ENCODE measurements at places on chromosomes 3 and 15.

DNA sequence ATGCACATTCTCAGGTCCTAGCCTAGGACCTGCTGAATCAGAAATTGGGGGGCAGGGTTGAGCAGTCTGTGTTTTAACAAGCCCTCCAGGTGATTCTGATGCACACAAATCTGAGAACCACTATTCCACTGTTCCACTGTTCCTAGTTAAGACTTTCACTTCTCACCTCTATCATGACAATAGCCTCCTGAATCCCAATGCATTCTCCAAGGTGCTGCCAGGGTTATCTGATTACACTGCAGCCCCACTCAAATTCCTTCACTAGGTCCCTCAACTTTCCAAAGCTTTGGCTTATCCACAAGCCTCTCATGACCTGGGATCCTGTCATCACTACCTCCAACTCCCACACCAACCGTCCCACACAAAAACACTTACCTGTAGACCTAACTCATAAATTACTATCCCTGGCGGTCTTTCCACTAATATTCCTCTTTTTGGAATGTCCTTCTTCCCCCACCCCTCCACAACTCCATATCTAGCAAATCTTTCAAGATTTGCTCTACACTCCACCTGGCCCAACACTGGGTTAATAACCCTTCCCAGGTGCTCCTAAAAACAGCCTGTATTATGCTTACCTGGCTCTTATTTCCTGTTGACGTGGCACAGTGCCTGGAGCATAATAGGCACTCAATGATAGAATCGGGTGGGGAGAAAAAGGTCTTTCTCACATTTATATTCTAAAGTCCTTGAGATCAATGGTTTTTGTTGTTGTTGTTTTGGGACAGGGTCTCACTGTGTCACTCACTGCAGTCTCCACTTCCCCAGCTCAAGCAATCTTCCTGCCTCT, 27.2 kb downstream of the TBL1XR1 start:
- no peak for DNase-seq

DNA sequence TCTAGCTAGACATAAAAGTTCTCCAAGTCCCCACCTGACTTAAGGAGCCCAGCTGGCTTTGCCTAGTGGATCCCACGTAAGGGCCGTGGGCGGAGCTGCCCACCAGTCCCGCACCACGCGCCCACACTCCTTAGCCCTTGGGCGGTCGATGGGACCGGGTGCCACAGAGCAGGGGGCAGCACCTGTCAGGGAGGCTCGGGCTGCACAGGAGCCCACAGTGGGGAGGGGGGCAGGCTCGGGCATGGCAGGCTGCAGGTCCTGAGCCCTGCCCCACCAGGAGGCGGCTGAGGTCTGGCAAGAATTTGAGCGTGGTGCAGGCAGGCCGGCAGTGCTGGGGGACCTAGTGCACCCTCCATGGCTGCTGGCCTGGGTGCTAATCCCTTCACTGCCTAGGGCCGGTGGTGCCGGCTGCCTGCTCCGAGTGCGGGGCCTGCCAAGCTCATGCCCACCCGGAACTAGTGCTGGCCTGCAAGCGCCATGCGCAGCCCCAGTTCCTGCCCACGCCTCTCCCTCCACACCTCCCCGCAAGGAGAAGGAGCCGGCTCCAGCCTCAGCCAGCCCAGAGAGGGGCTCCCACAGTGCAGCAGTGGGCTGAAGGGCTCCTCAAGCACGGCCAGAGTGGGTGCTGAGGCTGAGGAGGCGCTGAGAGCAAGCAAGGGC, 78.7 kb downstream of the SLC6A1 start:
- no peak for DNase-seq

DNA sequence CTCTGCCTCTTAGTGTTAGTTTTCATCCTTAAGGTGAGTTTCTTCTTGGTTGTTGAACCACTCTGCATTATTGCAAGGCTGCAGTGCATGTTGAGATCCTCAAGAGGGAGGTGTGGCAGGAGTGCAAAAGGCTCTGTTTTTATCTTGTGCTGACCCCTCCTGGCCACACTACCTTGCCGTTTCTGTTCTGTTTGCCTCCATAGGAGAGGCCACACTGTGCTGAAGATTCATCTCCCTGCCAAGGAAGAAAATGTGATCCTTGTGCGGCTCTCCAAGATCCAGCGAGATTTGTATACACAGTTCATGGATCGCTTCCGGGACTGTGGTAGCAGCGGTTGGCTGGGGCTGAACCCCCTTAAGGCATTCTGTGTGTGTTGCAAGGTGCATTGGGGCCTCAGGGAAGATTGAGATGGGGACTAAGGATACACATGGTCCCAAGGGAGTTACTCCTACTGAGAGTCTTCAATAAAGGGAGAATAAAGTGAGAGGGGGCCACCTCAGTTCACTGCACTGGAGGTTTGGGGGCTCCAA, 33.0 kb upstream of the TEX264 start:
- DNase-seq = peak; percentile 69

DNA sequence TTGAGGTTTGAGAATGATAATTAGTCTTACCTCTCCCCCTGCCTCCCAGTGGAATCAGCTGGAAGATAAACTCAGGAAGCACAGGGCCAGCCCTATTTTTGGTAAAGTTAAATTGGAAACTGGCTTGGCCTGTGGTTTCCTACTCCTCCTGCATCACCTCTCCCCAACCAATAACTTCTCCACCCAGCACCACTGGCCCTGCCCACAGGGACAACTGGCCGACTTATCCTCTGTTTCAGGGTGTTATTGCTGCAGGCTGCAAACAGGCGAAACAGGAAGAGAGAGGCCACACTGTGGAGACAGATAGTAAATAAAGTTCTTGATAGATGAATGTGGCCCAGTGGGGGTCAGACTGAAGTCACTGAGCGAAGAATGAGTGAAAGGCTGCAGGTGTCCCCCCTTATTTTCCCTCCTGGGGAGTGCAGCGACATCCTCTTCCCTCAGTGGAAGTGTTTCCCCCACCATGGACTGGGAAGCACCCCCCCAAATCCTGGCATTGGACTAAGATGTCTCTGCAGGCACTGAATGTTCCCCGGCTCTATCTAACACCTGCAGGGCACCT, 47.1 kb downstream of the PDIA5 start:
- DNase-seq = peak; percentile 24

DNA sequence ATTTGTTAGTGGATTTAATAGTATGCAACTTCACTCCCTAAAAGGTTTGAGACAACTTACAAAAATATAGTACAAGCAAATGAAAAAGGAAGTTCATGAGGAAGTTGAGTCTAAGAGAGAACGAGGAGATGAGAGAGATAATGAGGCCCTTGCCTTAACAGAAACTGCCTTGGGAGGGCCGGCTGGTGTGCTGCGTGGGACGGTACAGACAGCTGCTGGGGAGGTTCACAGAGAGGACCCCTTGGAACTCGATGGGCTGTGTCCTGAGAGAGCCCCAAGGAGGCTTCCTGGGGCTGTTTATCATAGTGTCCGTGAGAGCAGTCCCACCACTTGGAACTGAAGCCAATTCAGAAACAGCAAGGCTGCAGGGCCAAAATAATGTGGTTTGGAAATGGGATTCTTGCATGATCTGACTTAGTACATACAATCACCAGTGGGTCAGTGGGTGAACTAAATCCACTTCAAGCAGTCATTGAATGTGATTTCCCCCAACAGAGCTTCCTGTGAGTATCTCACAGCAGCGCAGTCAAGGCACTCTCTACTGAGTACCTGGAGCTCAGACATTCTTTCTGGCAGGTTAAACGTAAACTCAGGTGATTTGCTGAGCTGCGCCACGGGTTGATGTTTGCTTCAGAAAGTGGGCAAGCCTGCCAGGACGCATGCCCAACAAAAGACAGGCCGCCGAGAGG, 90.8 kb downstream of the CRTC3 start:
- DNase-seq = peak; percentile 83

DNA sequence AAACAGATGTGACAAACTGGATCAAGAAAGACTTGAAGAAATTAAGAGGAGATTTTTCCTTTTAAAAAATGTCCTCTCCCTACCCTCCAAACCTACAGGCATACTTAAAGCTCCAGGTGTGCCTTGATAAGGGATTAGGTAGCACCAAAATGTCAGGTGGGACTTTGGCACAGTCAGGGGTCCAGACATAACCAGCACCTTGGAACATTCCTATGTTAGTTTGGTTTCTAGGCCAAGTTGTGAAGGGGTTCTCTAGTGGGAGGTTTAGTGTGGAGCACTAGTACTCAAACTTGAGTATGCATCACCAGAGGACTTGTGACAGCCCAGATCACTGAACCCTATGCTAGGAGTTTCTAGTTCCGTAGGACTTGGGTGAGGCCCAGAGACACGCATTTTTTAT, 13.9 kb downstream of the ILDR1 start:
- DNase-seq = no peak

GRCh38 chr3:21624524-21624923, 126.5 kb downstream of the ZNF385D start:
- no peak for DNase-seq

- no peak for DNase-seq
Measured at GRCh38 chr3:129106320-129106719, 15.3 kb downstream of the RAB43 start.

DNA sequence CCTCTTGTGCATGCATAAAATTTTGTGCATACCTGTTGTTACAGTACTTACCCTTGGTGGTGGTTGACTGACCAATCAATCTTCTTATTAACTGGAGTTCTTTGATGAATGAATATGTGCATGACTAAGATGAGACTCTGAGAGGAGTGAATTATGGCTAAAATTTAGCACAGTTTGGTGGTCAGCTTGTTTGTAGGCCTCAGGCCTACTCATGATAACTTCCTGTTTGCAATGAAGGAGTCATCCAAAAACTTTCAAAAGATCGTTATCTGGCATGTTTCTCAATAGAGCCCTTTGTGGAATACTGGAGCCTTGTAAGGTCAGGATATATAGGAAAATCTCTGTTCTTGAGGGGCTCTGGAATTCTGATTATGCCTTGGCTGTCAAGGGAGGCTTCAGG, 66.5 kb downstream of the LEKR1 start:
- no peak for DNase-seq

DNA sequence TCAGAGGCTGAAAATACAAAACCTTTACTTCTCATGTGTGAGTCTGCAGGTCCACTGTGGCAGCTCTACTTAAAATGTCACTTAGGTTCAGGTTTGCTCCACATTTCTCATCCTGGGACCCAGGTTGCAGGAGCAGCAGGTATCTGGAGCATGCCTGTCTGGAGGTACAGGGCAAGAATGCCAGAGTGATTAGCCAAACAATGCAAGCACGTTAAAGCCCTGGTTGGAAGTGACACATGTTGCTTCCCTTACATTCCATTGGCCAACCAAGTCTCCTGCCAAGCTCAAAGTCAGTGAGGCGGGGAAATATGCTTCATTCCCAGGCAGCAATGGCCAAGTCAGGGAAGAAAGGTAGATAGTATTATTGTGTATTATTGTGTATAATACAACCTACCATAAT, 76.8 kb upstream of the ARL6 start:
- no peak for DNase-seq

DNA sequence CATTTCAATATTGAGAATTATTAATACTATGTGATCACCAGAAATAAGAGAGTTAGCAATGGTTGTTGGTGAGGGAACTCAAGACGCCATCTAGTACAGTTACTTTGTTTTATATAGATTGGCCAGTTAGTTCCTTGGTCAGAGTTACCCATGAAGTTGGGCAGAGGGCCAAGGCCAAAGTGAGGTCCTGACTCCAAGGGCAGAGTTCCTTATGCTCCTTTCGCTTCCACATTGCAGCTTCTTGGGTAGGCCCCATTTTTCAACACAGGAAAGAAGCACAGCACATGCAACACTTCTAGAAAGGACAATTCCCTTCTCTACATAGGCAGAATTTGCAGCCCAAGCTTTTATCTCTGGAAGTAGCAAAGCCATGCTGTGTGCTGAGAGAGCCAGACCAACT, 178.6 kb downstream of the KCNAB1 start:
- DNase-seq = no peak

DNA sequence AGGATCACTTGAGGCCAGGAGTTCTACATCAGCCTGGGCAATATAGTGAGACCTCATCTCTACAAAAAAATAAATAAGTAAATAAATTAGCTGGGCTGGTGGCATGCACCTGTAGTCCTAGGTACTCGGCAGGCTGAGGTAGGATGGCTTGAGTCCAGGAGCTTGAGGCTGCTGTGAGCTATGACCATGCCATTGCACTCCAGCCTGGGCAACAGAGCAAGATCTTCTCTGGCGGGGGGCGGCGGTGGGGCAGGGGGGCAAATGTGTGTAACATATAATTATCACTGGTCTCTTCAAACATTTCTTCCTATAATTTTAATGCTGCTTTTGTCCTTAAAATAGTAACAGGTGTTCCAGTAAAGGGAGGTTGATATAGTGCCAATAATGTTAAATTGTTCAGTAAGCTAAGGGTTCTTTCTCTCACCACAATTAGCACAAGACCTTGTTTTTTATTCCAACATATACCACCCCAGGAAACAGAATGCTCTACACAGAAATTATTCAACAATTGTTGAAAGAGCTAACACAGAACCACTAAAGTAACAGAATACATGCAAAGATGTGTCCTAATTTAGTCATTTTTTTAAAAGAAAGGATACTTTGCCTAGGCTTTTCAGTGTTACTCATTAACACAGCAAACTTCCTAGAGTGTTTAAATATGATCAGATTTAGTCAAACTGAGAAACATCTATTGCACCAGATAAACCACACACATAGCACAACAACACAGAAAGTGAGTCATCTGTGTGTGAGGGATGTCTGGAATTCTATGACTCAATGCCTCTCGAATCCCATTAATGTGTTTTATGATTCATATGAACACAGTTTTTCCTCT, 29.1 kb downstream of the ANKRD28 start:
- peak; percentile 10 for DNase-seq

DNA sequence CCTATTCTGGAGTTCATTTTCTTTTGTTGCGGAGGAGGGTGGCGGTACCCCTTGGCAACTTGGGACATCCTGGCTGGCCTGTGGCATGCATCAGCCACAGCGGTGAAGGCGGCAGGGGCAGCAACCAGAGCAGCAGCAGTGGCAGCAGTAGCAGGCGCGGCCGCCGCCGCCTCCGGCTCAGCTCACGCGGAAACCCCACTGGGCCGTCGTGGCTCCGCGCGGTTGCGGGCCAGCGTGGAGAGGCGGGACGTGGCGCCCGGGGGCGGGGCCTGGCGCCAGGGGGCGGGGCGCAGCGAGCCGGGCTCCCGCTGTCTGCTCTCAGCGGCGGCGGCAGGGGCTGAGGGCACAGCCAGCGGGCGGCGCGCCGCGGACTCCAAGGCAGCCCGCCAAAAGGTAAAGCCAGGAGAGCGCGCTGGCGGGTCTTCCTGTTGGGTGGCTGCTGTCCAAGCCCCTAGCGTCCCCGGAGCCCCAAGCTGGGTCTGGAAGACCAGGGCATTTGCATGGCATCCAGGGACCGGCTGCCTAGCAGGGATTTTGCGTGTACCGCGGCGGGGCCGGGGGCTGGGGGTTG, 334.4 kb upstream of the THRB start:
- no peak for DNase-seq

DNA sequence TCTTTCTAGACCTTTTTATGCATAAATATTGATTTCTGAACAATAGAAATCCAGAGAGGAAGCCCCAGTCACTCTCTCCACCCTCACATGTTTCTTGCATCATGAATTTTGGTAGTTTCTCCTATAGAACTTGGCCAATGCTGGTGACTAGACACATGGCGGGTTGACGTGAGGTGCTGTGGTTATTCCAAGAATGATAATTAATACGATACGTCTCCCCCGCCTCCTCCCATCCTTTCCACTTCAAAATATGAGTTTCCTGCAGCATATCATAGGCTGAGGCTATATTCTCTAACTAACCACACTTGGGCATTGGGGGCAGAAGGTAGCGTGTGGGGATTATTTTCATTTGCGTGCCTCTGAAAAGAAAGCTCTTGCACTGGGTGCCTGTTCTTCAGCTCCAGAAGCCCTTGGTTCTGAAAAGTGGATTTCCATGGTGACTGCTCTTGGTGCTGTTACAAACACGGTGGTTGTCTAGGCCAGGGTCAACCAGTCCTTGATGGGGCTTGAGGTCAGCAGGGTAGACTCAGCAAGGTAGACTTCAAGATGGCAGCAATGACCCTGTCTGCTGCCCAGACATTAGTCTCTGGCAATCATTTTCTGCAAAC, 5.3 kb downstream of the TNFSF10 start:
- no peak for DNase-seq

- no peak for DNase-seq
Measured at GRCh38 chr15:87740655-87741344, 515.7 kb downstream of the NTRK3 start.

Measured in GM20000 (cell line).